Right lobe of liver (tissue), 6 donors: ENCODE measurements at places on chromosomes 5 and 9. TPM values are rescaled to one million over a fixed set of nuclear protein-coding genes. Genes with fewer than 3 reads are reported as not detected.

- no peak for DNase-seq
- H3K4me3 ChIP-seq = peak overlapping the region; percentile 65
- H3K4me1 ChIP-seq = no peaks in the 10 kb centered on the region
These were observed 439 bp downstream of the SSBP2 start for GRCh38 chr5:81750308-81751008.

DNA sequence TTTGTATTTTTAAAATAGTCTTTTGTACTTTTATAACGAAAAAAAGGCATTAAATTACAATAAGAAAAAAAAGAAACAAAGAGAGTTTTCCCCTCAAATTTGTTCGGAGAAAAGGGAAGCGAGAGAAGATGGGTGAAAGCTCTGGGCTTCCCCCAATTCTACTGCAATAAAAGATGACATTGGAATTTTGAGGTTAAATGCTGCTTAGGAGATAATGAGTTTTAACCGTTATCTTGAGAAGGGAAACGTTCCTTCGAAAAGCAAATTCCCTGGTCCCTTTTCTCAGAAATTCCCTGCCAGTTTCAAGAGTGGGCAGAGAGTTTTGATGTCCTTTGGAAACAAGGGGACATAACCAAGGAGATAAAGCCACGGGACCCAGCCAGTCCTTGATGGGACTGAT, 18.4 kb upstream of the ERGIC1 start:
- H3K27me3 ChIP-seq = no peaks in the 10 kb centered on the region
- no peak overlapping the region for H3K4me3 ChIP-seq
- DNase-seq = no peak
- H3K27ac ChIP-seq = no peak overlapping the region

GRCh38 chr5:77285251-77285841, 74.9 kb downstream of the PDE8B start:
- H3K4me3 ChIP-seq = no peak overlapping the region
- H3K36me3 ChIP-seq = no peaks in the 10 kb centered on the region
- H3K27me3 ChIP-seq = no peaks in the 10 kb centered on the region
- no peak for DNase-seq
- no peak overlapping the region for H3K27ac ChIP-seq
- no peaks in the 10 kb centered on the region for H3K4me1 ChIP-seq

DNA sequence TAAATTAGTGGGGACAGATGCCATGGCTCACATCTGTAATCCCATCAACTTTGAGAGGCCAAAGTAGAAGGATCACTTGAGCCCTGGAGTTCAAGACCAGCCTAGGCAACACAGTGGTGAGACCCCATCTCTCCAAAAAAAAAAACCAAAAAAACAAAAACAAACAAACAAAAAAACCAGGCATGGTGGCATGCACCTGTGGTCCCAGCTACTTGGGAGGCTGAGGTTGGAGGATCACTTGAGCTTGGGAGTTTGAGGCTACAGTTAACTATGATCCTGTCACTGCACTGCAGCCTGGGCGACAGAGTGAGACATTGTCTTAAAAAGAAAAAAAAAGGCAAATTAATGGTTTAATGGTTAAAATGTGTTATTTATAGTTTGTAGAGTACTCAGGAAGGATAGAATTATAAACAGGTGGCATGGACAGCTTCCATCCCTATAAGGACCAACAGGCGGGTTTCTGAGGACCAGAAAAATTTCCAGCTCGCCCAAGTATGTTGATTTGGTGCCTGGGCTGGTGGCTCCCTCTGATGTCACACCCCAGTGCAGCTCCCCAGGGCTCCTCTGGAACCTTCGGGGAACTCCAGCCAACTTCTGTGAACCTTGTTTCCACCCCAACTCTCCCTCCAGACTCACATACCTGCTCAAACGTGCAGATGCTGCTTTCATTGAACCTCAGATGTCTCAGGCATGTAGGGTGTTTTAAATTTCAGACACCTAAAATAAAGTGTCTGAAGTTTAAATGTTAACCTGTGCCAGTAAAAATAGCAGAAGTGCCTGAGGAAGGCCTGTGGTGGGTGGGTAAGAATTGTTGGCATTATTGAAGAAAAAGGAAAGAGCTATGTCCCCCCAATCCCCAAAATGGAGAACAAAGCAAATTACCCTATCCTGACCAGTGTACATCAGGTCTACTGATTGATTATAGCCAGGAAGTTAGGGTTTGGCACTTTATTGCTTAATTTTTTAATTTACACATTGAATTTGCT, 69.0 kb downstream of the TRIO start:
- no peaks in the 10 kb centered on the region for H3K36me3 ChIP-seq
- DNase-seq = no peak
- H3K4me1 ChIP-seq = no peaks in the 10 kb centered on the region
- no peak overlapping the region for H3K4me3 ChIP-seq

- no peak for DNase-seq
- no peaks in the 10 kb centered on the region for H3K27me3 ChIP-seq
- H3K36me3 ChIP-seq = no peaks in the 10 kb centered on the region
- no peaks in the 10 kb centered on the region for H3K4me1 ChIP-seq
These were observed 87.6 kb upstream of the COL5A1 start for GRCh38 chr9:134553996-134554372.

DNA sequence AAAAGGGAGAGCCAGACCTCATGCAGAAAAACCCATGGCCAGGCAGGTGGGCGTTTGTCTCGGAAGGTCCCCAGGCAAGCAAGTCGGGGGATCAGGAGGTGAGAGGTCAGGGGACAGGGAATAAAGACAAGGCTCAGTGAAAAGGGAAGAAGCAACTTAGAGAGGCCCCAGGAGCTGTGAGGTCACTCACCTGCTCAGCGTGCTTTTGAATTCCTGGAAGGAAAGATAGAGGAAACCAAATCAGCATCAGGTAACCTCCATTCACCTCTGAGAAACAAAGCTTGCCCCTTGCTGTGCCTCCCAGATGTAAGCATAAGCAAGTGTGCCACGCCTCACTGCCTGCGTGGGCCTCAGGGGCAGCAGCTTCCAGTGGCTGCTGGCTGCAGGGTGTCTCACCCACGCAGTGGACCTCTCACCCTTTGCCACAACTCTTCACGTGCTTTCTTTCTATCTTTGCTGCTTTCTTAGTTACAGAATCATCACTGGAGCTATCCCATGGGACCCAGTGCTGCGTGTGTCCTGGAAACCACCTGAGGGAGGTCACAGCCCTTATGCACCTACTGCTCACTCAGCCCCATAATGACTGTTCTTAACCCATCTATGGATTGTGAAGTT, 6.0 kb downstream of the TRIM7 start:
- no peak overlapping the region for H3K27ac ChIP-seq
- no peaks in the 10 kb centered on the region for H3K4me1 ChIP-seq
- no peaks in the 10 kb centered on the region for H3K27me3 ChIP-seq
- H3K4me3 ChIP-seq = no peak overlapping the region
- no peak for DNase-seq

DNA sequence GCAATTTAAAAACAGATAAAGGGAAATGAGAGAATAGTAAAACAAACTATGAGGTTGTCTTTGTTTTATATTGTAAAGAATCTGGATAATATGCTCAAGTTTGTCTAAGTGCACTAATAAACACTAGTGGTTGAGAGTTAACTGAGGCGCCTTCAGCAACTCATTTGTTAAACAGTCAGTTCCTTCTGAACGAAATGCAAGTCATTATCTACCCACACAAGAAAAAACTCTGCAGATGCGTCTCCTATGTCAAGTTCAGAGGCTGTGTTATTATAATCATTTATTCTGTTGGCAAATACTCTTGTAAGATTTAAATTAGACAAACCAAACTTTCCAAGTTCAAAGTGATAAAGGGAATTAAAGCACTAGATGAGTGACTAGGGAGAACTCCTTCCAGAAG, 20.3 kb upstream of the PCA3 start:
- no peaks in the 10 kb centered on the region for H3K36me3 ChIP-seq
- DNase-seq = no peak
- H3K4me3 ChIP-seq = no peak overlapping the region
- no peaks in the 10 kb centered on the region for H3K27me3 ChIP-seq
- no peaks in the 10 kb centered on the region for H3K4me1 ChIP-seq

GRCh38 chr5:75640826-75641225, 29.6 kb downstream of the ANKDD1B start:
- no peaks in the 10 kb centered on the region for H3K4me1 ChIP-seq
- no peak overlapping the region for H3K4me3 ChIP-seq
- no peaks in the 10 kb centered on the region for H3K27me3 ChIP-seq
- H3K36me3 ChIP-seq = no peaks in the 10 kb centered on the region

- no peaks in the 10 kb centered on the region for H3K36me3 ChIP-seq
- H3K4me1 ChIP-seq = no peaks in the 10 kb centered on the region
- H3K4me3 ChIP-seq = peak within 1 kb of the TSS; percentile 97
- DNase-seq = peak; percentile 64
- no peaks in the 10 kb centered on the region for H3K27me3 ChIP-seq
These were observed at the start of gene SPACA9 for GRCh38 chr9:132878695-132879456. TSS of gene SPACA9 (plus strand) at chr9:132878898. CDS start at chr9:132883948, 5,050 bp downstream.

BARHL1 gene
- total RNA-seq = not detected

ORM1 gene
- total RNA-seq = 23,300 TPM
